CD4-positive, alpha-beta T cell treated with Interferon gamma for 1 hour (primary cell): ENCODE measurements at places on chromosomes 7 and 10.

GRCh38 chr7:152762056-152762455 is 2.5 kb downstream of the ACTR3B start:
- no peak for DNase-seq

DNA sequence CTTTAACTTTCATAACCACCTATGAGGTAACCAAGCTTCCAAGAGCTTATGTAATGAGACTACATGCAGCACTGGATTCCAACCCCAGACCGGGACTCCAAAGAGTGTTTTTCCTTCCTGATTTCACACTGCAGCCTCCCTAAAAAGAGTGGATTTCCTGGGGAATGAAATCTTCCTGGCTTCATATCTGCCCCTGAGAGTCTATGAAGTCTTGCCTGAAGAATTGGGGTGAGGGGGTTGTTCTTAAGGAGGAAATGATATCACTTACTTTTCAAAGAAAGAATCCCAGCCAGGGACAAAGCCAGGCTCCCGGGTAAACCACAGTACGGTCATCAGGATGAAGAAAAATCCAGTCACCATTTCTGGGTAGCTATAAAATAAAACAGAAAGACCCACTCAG is 29.7 kb downstream of the STMP1 start:
- DNase-seq, result no peak

DNA sequence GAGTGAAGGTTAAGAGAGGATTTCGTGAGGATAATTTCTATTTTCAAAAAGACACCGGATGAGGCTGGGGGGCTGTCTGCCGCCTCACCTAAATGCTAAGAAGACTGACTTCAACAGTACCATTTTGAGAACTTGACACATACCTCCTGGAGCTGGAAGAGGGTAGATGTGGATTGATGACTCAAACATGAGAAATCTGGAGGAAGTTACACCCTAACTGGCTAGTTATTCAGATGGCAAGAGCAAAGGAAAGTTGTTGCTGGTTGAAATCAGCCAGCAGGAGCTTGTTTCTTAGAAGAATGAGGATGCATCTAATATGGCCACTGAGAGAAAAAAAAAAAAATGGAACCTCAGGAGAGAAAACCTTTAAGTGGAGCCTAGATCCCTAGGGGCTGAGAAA is 76.2 kb upstream of the KIAA1217 start:
- DNase-seq, result no peak

DNA sequence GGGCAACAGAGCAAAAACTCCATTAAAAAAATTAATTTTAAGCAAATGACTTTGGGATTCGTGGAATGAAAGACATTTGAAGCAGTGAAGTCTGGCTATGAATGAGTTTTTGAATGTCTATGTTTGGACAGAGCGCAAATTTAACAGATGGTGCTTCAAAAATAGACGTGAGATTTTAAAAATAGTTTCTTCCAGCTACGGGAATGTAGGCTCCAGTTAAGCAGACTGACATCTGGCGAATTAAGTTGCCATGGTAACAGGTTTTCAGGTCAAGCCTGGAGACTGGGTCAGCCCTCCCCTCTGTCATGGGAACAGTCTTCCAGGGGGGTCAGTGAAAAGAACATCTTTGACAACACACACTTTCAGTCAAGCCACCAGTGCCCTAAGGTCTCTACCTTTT is 62.0 kb downstream of the MYOF start:
- DNase-seq, result no peak

DNA sequence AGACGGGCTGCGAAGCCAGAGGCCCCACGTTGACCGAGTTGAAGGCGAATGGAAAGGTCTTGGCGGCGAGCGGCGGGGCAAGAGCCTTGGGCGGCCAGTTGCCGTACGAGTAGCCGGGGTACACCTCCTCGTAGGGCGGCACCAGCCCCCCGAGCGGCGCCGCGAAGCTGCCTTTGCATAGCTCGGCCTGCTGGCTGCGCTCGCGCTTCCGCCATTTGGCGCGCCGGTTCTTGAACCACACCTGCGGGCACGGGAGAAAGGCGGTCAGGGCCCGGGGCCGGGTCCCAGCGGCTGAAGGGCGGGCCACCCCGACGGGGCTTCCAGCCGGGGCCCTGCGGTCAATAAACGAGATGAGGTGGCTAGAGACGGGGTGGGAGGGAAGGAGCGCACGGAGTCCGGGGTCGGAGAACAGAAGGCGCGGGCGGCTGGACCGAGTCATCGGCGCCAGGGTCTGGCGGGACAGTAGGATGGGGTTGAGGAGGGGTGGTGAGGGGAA is 4.8 kb downstream of the ELOVL3 start:
- DNase-seq, result peak; percentile 32

- peak; percentile 44 for DNase-seq
These were observed 26.4 kb downstream of the CDK6 start for GRCh38 chr7:92809760-92810573.

GRCh38 chr7:149141893-149142292 is 5.4 kb upstream of the ZNF398 start:
- DNase-seq, result no peak

- no peak for DNase-seq
These were observed 38.5 kb downstream of the MTURN start for GRCh38 chr7:30173058-30173897.

- DNase-seq, result no peak
These were observed 345.6 kb upstream of the LRGUK start for GRCh38 chr7:133781486-133782090.

- no peak for DNase-seq
These were observed 61.9 kb downstream of the CAMK2B start for GRCh38 chr7:44263326-44264082.

DNA sequence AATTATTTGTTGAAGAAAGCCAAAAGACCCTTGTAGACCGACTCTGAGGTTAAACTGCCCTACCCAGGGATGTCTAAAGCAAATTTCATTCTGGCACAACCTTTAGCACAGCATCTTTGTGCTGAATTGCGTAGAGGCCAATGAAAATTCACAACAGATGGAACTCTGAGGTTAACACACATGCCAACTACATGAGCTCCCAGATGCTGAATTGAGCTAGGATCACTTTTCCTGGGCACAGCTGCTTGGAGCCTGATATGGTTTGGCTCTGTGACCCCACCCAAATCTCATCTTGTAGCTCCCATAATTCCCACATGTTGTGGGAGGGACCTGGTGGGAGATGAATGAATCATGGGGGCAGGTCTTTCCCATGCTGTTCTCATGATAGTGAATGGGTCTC is 158.0 kb upstream of the PTN start:
- no peak for DNase-seq

- no peak for DNase-seq
These were observed 6.9 kb downstream of the HNRNPA2B1 start for GRCh38 chr7:26193432-26194207.

DNA sequence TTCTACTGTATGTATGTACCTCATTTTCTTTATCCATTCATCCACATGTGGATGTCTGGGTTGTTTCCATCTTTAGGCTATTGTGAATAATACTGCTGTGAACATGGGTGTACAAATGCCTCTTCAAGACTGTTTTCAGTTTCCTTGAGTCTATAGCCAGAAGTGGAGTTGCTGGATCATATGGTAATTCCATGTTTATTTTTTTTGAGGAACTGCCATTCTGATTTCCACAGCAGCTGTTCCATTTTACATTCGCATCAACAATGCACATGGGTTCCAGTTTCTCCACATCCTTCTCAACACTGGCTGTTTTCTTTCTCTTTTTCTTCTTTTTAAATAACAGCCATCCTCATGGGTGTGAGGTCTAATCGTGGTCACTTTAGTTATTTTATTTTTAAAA is 69.9 kb upstream of the CTBP2 start:
- DNase-seq, result no peak

DNA sequence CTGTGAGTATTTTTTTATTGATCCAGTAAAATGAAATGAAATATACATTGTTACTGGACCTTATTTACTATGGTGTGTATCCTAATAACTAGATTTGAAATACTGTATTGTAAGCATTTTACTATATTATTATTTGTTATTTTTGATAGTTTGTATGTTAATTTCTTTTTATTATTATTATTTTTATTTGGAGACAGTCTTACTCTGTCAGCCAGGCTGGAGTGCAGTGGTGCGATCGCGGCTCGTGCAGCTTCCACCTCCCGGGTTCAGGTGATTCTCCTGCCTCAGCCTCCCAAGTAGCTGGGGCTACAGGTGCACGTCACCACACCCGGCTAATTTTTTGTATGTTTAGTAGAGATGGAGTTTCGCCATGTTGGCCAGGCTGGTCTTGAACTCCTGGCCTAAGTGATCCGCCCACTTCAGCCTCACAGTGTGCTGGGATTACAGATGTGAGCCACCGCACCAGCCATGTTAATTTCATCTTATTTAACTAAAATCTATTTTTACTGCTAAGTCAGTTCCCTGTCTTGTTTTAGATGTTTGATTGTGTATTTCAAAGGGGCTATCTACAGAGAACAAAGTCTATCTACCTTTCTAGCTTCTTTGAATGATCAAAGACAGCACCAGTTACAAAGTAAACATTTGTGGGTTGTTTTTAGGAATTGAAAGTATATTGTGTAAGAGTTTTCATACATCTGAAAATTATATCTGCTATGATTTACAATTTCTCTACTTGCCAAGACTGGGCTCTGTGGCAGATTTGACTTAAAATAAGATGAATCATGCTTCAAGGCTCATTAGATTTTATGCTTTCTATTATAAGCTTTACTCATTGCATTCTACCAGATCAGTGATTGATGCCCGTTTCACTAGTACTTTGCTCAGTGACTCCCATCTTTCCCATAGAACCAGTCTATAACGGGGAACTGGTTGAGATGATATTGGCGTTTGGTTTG is 41.6 kb downstream of the CDC123 start:
- no peak for DNase-seq

GRCh38 chr10:125123476-125124114 is 36.8 kb downstream of the CTBP2 start:
- no peak for DNase-seq

DNA sequence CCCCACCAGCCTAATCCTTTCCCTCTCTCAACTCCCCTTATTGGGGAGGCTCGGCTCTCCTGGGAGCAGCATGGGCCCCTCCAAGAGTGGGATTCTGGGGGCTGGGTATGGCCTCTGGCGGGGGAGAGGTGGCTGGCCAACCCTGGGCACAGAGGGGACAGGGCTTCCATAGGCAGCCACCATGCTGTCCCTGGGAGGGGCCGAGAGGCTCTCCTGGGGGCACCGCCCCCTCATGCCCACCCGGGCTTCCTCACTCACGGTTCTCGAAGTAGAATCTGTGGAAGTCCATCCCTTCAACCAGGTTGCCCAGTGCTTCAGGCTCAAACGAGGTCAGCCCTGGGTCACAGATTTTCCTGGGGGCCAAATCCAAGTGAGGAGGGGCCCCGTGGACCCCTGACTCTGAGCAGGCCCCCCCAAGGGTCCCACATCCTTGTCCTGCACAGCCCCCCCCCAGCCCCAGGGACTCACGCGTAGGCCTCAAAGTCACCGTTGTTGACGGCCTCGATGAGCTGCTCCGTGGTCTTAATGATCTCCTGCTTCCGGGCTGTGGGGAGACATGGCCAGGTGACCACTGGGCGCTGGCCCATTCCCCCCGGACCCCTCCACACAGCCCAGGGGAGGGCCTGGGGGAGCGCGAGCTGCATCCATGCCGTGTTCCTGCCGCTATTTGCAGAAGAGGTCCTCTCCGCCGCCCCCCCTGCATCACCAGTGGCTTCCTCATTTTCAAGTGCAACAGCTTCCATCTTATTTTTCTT is 19.8 kb downstream of the YKT6 start:
- DNase-seq, result no peak

GRCh38 chr7:70589590-70589989 is 542.4 kb upstream of the GALNT17 start:
- no peak for DNase-seq

DNA sequence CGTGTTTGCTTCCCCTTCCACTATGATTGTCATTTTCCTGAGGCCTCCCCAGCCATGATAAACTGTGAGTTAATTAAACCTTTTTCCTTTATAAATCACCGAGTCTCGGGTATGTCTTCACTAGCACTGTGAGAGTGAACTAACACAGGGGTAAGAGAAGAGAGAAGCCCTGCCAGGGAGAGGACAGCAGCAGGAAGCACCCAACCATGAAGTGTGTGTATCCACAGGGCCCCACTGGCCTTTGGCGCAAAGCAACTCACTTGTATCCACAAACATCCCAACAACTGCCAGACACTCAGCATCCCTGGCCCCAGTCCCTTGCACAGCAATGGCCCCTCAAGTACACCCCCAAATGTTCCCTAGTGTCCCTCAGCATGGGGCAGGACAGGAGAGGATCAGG is 115.1 kb downstream of the MAD1L1 start:
- no peak for DNase-seq

DNA sequence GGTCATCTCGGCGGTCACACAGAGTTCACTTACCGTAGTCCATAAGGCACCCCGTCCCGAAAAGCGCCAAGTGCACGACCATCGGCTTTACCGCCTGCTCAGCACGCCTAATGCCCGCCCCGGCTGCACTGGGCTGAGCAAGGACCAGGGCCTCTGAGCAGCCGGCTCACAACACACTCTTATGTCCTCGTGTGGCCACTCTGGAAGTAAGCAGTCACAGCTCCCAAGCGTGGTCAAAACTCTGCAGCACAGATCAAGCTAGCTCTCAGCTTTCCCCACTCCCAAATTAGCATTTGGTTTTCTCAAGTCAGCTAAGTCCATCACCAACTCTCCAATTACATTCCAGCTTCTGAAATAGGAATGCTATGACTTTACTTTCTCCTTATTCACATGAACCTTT is 57.7 kb downstream of the MAD1L1 start:
- no peak for DNase-seq

DNA sequence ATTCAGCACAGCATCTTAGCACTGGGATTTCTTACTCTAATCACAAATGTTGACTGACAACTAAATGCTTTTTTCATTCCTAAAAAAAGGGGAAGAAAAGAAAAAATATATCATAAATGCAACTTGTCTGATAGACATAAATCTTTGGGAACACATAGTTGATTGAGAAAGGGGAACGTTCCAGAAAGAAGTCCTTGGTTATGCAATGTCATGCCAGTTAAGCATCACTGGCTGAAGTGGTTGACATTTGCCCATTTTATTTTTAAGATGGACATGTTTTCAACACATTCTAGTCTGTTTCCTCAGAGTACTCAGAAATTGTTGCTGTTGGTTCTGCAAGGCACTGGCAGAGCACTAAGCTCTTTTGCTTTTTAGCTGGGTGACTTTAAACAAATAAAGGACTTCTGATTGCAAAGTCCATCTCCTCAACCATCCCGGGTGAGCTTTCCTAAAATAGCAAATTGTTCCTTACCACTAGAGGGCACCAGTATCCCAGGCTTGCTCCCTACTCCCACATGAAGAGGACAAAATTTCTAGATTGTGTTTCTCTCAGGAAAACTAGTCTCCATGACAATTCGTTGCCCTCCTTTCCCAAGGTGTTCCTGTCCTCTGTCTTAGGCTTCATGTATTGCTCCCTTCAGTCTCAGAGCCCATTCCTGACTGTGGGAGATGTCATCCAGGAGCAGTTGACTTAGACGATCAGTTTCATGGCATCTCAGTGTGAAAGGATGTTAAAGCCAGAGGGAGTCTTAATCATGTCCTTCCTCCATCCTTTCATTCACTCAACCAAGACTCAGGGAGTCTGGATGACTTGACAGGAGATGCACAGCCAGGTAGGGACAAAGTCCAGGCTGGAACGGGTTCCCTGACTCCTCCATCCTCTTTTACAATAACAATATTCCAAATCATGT is 23.9 kb downstream of the OPALIN start:
- DNase-seq, result no peak
